ENCODE measurements at places on chromosomes 6 and 20.

- no peak for DNase-seq
These were observed 144.5 kb upstream of the MCHR2 start for GRCh38 chr6:100138346-100139022.

DNA sequence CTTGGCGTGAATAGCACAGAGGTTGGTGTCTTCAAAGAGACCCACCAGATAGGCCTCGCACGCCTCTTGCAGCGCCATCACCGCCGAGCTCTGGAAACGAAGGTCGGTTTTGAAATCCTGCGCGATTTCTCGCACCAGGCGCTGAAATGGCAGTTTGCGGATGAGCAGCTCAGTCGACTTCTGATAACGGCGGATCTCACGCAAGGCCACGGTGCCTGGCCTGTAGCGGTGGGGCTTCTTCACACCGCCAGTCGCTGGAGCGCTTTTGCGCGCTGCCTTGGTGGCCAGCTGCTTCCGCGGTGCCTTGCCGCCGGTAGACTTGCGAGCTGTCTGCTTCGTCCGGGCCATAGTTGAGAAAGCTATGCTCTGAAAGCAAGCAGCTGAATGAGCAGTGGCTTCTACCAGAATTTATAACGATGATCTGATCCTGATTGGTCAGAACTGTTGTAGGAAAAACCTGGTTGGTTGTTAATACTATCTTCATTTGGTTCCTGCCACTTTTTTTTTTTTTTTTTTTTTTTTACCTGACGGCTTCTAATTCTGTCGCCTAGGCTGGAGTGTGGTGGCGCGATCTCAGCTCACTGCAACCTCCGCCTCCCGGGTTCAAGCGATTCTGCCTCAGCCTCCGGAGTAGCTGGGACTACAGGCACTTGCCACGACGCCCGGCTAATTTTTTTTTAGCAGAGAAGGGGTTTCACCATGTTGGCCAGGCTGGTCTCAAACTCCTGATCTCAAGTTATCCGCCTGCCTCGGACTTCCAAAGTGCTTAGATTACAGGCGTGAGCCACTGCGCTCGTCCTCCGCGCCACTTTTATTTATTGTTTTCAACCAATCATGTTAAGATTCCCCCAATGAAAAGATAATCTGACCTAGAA is 21.5 kb downstream of the OR2B2 start:
- peak; percentile 47 for DNase-seq

- DNase-seq, result no peak
These were observed 57.9 kb upstream of the SMIM8 start for GRCh38 chr6:87264481-87264880.

DNA sequence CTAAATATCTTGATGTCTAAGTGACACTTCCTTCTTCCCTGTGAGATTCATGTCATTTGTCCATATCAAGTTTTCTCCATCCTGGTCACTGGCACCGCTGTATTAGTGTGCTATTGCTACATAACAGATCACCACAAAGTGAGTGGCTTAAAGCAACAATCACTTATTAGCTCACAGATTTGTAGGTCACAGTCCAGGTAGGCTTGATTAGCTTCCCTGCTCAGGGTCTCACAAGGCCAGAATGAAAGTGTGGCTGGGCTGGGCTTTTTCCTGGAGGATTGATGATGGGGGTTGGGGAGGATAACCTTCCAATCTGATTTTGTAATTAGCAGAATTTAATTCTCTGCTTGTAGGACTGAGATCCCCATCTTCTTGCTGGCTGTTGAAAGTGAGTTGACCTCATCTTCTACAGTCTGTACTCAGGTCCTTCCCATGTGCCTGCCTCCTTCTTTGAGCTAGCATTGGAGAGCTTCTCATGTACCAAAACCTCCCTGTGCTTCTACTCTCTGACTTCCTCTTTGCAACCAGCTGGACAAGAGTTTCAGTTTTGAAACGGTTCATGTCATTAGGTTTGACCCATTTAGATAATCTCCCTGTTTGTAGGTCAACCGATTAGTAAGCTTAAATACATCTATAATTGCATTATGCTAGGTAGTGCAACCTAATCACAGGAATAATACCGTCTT is 152.4 kb upstream of the MAN1A1 start:
- no peak for DNase-seq

GRCh38 chr6:139230391-139230840 is 61.4 kb downstream of the TXLNB start:
- no peak for DNase-seq

GRCh38 chr6:136725124-136725523 is 67.2 kb downstream of the MAP3K5 start:
- no peak for DNase-seq

GRCh38 chr20:4951299-4951698 is 50.0 kb downstream of the SLC23A2 start:
- DNase-seq, result no peak

GRCh38 chr6:39218868-39219567 is 10.3 kb downstream of the KCNK5 start:
- no peak for DNase-seq

GRCh38 chr20:31630187-31630790 is 7.4 kb upstream of the COX4I2 start:
- no peak for DNase-seq

- DNase-seq, result no peak
These were observed 635.3 kb downstream of the UTRN start for GRCh38 chr6:144920391-144920961.

GRCh38 chr20:10131732-10132345 is 86.8 kb upstream of the SNAP25 start:
- DNase-seq, result no peak

- no peak for DNase-seq
These were observed 5.6 kb downstream of the TFAP2A start for GRCh38 chr6:10409233-10409721.

- no peak for DNase-seq
These were observed 37.0 kb upstream of the SAMHD1 start for GRCh38 chr20:36988494-36988966.

DNA sequence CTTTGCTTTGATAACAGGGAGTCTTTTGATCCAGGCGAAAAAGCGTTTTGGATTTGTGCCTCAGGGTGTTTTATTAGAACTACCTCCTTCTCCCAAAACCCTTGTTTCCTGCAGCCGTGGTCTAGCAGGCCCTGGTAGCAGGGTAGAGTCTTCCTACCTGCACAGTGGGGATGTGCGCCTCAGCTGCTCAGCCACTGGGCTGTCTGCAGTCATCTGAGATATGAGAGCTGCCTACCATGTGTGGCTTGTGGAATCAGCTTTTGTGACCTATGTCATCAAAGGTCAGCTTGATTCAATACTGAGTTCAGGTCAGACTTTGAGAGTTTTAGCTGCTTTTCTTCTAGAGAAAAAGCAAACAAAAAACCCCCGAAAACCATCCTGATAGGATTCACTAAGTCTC is 279.5 kb downstream of the CLIC5 start:
- no peak for DNase-seq
